ENCODE measurements at places on chromosomes 2 and 18. TPM values are rescaled to one million over a fixed set of nuclear protein-coding genes. Genes with fewer than 3 reads are reported as not detected.
A peak's percentile ranks its signal among the peaks of the same experiment; 100 is the strongest.

DNA sequence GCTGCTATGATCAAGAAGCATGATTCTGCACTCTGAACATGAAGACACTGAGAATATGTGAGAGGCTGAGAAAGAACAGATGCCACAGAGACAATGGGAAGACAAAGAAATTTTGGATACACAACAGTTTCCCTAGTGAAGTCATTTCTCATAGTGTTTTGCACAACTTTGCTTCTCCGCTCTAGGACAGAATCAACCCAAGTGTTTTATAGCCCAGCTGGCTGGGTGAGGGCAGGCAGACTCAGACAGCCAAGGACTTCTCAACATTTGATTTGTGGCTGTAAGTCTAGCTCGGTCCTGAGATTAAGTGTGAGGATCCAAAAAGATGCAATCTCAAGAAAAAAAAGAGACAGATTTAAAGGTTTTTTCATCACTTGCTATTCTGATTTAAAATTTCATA, 536.5 kb upstream of the CRIM1 start:
- no peak for DNase-seq

- no peak for DNase-seq
Measured at GRCh38 chr2:219421323-219421722, 3.1 kb downstream of the DES start.

DNA sequence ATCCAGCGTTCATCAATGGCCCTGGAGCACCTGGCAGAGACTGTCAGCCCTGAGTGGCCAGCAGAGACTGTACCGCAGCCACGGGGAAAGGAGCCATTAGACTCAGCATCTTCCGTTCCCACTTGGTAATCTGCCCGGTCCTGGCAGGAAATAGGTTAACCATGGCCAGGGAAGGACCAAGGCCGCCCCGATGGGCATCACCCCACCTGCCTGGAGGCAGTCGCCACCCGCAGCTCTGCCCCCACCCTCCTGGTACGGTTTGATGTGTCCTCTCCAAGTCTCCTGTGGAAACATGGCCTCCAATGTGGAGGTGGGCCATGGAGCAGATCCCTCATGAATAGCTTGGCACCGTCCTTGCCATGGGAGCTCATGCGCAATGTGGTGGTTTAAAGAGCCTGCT, 75.3 kb downstream of the RTP5 start:
- peak; percentile 22 for DNase-seq

- peak; percentile 83 for DNase-seq
Measured at GRCh38 chr2:236847538-236848263, 238.0 kb upstream of the COPS8 start.

- DNase-seq = no peak
Measured at GRCh38 chr2:97765933-97766332, 52.6 kb downstream of the ZAP70 start.

DNA sequence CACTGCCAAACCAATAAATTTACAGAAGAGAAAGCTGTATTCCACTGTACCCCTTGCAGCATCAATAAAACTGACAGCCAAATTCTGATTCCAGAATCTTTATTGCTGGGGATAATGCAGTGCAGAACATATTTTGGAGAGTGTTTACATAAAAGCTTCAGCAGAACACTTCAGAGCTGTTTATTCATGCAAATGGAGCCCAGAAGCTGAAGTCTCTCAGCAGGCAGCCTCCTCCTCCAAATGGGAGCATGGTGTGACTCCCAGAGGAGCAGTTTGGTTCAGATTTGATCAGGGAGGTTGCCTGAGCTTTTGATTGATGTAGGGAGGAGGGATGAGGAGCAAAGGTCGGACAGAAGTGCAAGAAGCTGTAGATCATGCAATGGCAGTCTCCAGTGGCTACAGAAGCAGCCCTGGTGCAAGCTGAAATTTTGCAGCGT, 22.4 kb downstream of the LHCGR start:
- no peak for DNase-seq

The ERCC3 gene
- 60.0 TPM for total RNA-seq

The CYP1B1 gene
- total RNA-seq = 2.7 TPM

The CXCR1 gene
- total RNA-seq = not detected

The MEP1B gene
- total RNA-seq = not detected

The CEBPZ gene
- total RNA-seq = 281 TPM

The ST8SIA5 gene
- 0.75 TPM for total RNA-seq
